ENCODE measurements at places on chromosomes 1 and 21.
A peak's percentile ranks its signal among the peaks of the same experiment; 100 is the strongest.

DNA sequence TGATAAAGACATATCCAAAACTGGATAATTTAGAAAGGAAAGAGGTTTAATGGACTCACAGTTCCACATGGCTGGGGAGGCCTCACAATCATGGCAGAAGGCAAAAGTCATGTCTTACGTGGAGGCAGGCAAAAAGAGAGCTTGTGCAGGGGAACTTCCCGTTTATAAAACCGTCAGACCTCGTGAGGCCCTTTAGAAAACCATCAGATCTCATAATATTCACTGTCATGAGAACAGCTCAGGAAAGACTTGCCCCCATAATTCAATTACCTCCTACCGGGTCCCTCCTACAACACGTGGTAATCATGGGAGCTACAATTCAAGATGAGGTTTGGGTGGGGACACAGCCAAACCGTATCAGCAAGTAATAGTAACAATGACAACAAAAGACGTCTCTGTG, 88.2 kb upstream of the SLC25A33 start:
- no peak for DNase-seq

GRCh38 chr1:7425229-7425628, 345.9 kb upstream of the VAMP3 start:
- no peak for DNase-seq

GRCh38 chr1:28249013-28249865, 10.1 kb upstream of the SESN2 start:
- peak; percentile 90 for DNase-seq

DNA sequence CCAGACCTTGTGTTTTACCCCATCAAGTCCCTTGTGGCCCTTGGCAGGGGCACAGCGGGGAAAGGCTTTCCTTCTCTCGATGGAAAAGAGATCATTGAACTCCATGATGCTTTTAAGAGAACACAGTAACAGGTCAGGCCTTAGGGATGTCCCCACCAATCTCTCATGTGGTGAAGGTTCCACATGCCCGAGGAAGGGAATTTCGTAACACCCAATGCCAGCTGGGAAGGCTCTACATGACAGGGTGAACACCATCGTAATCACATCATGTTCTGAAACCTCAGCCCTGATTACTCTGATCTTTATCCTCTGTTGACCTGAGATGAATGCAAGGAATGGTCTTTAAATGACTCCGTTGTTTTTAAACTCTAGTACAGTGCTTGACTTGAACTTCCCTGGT, 105.5 kb upstream of the SPAG17 start:
- DNase-seq, result peak; percentile 2

GRCh38 chr1:193703121-193703520, 516.7 kb upstream of the B3GALT2 start:
- DNase-seq, result no peak

- DNase-seq, result no peak
These were observed 6.4 kb downstream of the TSPAN2 start for GRCh38 chr1:115082949-115083348.

GRCh38 chr1:168832661-168833060, 103.7 kb upstream of the DPT start:
- no peak for DNase-seq

- DNase-seq, result no peak
These were observed 17.6 kb downstream of the MTFR1L start for GRCh38 chr1:25837262-25837875.

GRCh38 chr21:41294548-41295231, 21.9 kb upstream of the FAM3B start:
- no peak for DNase-seq

GRCh38 chr1:97433094-97433823, 487.6 kb downstream of the DPYD start:
- DNase-seq, result peak; percentile 77

DNA sequence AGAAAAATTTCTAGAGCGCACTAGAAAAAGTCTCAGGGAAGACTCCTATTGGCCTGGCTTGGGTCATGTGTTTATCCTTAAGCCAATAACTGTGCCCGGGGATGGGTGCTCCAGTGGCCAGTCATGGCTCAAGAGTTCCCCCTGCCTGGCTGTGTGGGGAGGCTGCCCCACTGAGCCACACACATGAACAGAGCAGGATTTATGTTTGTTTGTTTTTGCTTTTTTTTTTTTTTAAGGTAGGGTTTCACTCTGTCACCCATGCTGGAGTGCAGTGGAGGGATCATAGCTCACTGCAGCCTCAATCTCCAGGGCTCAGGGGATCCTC, 21.8 kb downstream of the EDN2 start:
- DNase-seq, result no peak

DNA sequence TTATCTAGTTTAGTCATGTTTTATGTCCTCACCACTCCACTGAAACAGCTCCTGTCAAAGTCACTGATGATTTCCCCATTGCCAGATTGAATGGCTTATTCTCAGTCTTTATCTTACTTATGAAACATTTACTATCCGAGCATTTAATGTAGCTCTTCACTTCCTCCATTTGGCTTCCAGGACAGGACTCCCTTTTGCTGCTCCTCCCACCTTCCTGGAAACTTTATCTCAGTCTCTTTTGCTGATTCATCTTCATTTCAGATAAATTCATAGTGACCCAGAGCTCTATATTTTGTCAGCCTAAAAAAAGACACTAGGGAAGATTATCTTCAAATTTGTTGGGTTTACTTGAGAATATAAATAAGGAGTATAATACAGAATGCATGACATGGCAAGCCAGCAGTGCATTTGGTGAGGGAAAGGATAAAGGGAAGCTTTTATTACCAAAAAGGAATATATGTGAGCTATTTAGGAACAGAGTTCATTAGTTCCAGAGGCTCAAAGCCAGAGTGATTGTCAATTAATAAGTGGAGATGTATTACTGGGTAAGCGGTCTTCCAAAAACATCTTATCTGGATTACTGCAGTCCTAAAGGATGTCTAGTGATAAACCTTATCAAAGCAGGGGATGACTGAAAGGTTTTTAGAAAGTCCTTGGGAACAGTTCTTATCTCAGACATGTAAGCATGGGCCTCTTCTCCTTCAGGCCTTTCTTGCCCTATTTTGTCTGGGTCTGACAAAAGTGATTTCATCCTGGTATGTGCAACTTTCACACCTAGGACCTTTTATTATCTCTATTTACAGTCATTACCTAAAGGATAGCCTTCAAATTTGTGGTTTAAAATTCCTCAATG, 25.6 kb downstream of the IL23R start:
- DNase-seq, result no peak

GRCh38 chr1:89946532-89946931, 48.4 kb upstream of the ZNF326 start:
- no peak for DNase-seq

DNA sequence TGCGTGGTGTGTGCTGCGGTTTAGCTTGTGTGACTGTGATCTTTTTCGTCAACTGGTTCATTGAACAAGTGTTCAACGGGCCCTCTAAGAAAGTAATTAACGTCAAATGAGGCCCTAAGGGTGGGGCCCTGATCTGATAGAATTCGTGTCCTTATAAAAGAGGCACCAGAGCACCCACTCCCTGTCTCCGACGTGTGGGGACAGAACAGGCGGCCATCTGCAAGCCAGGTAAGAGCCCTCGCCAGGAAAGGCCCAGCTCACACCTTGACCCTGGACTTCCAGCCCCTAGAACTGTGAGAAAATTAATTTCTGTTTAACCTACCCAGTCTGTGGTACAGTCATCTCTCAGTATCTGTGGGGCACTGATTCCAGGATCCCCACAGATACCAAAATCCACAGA, 20.4 kb upstream of the SAMD11 start:
- no peak for DNase-seq

GRCh38 chr1:11196945-11197344, 7.8 kb downstream of the ANGPTL7 start:
- DNase-seq, result no peak

DNA sequence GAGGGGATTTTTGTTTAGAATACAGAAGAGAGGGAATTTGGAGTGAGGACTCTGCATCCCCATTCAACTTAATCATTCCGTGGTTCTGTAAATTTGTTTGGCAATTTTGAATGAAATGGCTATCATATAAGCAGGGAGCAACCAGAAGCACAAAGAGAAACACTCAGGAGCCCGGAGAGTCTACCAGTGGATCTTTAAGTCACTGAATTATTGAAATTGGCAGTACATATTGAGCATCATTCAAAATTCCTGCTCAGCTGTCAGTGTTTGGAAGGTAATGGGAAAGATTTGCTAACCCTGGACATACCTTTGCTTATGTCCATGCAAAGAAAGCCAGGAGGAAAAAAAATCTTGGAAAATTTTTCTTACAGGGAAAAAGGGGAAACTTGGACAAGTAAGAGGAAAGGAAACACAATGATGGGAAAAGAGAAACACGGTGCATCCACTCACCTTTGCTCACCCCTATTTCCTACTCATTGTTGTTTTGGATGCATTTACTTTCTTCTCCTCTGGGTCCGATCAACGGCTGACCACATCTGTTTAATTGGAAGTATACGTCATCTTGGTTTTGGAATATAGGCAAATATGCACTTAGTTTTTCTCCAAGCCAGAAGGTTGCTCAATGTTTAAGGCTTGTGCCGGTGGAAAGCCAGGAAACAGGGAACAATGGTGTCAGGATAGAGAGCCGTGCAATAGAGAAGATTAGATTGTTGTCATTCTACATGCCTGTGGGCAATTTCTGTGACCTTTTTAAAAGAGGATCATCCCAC, 243.0 kb upstream of the LYPLAL1 start:
- peak; percentile 67 for DNase-seq

DNA sequence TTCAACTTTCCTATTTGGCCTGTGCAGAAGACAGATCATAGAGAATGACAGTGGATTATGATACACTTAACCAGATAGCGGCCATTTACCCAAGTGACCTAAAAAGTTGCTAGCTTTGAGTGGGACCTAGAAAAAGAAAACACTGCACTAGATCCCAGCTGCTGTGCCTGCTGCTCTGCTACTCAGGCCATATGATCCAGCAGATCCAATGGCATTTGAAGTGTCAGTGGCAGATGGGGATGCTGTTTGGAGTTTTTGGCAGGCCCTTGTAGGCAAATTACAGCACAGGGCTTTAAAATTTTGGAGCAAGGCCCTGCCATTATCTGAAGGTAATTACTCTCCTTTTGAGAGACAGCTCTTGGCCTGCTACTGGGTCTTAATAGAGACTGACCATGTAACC, 74.0 kb upstream of the KCNE2 start:
- DNase-seq, result no peak

GRCh38 chr1:43447891-43448708, 5.6 kb downstream of the HYI start:
- DNase-seq, result no peak

- DNase-seq, result no peak
These were observed 17.0 kb upstream of the RUNX3 start for GRCh38 chr1:24946861-24947658.

- no peak for DNase-seq
These were observed 39.3 kb upstream of the EPS8L3 start for GRCh38 chr1:109802901-109803561.

DNA sequence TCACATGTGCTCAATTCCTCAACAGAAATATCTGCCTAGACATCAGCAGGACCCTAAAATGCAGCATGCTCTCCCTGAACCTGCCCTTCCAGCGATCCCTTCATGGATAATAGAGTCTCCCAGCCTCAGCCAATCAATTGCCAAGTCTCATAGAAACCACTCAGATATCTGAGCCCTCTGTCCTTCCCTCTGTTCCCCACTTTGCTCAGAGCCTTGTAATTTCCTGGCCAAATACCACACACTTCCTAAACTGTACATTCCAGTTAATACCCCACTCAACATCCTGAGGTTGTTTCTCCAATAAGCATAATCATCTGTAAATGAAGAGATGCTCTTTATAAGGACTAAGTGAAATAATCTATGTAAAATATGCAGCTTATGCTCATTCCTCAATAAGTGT, 59.3 kb upstream of the PTGFRN start:
- no peak for DNase-seq
